ENCODE measurements at places on chromosomes 2 and 18.

- no peak for DNase-seq
These were observed 38.0 kb downstream of the KCTD1 start for GRCh38 chr18:26510337-26510736.

DNA sequence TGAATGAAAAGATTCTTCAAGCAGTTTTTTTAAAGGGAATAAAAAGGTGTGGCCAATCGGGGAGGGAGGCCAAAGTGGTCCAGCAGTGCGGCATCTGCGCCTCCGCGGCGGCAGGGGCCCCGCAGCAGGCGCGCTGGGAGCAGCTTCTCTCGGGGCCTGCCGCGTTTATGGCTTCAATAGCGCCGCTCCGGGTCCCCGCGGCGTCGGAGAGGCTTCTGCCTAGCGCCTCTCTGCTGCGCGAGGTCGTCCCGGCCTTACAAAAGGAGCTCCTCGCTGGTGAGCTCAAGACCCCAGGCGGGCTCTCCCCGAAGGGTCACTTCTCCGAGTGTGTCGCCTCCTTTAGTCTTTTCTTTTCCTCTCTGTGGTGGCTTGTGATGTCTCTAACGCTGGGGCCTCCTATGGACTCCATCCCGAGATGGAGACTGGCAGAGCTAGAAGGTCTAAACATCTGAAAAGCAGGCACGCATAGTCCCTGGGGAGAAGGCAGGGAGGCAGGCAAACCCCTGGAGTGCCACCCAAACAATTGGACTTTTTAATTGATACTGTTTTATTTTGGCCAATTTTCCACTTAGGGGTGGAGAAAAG lies 67.1 kb downstream of the SUMO1 start:
- DNase-seq = no peak

- no peak for DNase-seq
These were observed 149.0 kb downstream of the CCDC178 start for GRCh38 chr18:33291539-33291938.

- DNase-seq = no peak
These were observed 523.3 kb downstream of the TRIB2 start for GRCh38 chr2:13240061-13240460.

DNA sequence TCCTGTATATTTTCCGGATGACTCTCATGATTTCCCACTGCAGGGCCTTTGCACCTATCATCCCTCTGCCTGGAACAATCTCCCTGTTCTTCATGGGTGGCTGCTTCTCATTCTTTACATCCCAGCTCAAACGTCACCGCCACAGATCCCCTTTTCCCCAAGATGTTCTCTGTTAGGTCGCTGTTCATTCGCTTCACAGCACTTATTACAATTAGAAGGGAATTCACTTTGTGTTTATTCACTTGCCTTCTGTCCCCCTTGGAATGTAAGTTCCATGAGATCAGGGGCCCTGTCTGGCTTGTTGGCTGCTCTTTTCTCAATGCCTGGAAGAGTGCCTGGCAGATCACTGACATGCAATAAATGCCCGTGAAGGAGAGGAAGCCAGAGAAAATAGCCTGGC lies 106.7 kb downstream of the FOXI3 start:
- DNase-seq = peak; percentile 55

DNA sequence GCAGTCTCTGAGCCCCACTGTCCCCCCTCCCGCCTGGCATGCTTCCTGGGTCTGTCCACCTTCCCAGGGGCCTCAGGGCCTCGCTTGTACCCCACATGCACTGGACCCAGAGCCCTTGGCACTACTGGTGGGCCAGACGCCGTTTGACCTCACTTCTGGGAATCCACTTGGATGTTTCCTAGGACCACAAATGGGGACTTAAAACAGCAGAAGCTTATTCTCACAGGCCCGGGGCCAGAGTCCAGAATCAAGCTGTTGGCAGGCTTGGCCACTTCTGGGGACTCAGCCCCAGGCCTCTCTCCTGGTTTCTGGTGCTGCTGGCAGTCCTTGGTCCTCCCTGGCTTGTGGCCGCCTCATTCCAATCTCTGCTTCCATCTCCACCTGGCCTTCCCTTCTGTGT lies 19.6 kb downstream of the ANO7 start:
- DNase-seq = no peak

DNA sequence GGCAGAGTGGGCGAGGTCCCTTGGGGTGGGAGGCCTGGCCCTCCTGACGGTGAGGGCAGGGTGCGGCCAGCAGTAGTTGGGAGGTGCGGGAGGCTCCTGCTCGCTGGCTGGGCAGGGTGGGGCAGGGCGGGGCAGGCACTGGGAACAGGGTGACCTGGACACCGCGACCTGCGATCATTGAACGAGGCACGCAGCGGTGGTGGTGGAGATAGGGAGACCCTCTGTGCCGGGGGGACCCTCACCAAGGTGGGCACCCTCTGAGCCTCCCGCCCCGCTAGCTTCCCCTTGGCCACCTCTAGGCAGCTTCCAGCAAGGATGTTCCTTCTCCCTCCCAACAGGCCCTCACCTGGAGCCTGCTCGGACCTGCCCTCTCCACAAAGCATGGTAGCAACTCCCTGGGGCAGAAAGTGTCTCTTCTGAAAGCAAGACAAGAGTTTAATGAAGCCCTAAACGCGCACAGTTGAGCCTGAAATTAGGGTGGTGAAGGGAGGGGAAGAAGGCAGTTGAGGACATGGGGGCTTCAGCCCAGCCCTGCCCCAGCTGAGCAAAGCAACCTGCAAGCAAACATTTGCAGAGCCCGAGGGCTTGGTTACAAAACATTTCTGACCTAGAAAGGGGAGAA lies 15.4 kb upstream of the FOSL2 start:
- no peak for DNase-seq

DNA sequence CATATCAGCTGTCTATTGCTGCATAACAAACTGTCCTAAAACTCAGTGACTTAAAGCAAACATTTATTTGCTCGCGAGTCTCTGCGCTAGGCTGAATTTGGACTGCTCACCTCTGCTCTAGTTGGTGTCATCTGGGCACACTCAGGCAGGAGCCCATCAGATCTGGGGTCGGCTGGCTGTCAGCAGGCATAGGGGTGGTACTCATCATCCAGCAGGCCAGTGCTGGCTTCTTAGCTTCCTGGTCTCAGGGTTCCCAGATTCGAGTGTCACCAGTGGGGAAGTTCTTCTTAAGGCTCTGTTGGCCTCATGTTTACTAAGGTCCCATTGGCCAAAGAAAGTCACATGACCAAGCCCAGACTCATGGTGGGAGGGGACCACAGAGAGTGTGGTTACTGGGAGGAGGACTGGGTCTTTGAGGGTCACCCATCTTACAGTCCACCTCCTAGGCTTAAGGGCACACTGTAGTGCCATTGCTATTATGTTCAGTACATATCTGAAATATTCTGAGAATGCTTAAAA lies 71.6 kb upstream of the ATG16L1 start:
- no peak for DNase-seq

GRCh38 chr2:120879431-120880295 lies 144.0 kb downstream of the GLI2 start:
- peak; percentile 55 for DNase-seq

GRCh38 chr2:27596627-27597026 lies 13.8 kb downstream of the ZNF512 start:
- DNase-seq = no peak

- no peak for DNase-seq
These were observed 66.0 kb downstream of the RAB10 start for GRCh38 chr2:26099933-26100332.

DNA sequence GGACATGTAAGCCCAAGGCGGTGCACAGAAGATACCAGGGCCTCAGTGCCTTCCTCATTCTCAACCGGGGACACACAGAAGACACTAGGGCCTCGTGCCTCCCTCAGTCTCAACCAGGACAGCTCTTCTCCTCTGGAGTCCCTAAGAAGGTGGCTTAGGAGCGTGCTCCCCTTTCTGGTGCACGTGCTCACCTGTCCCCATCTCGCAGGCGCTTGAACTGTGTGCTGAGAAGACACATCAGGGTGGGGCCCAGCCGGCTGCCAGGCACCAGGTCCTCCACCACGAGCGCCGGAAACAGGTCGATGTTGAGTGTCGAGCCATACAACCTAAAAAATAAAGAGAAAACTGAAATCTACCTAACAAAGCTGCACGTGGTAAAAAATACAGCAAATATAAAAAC lies 99.9 kb downstream of the PXDN start:
- DNase-seq = no peak

- DNase-seq = no peak
These were observed 108.0 kb downstream of the LRRC30 start for GRCh38 chr18:7338846-7339245.

DNA sequence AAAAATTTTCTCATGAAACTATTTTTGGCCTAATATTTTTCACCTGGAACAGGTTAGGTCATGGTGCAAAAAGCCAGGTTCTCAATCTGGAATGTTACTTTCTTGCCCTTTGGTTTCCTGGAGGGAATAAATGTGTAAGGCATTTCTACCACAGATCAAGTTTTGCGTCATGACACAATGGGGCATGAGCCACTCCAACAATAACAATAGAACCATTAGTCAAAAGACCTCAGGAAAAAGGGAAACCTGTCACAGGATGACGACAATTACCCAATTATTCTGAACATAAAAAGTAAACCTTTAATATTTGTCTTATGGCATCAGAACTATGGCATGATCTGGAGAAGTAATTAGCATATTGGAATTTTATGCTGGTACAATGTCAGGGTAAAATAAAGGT lies 88.2 kb upstream of the HNRNPA3 start:
- DNase-seq = no peak

Data from retinal pigment epithelial cell (primary cell).